Activated naive CD4-positive, alpha-beta T cell treated with anti-CD3 and anti-CD28 coated beads, Interleukin-2, amount 50 U/mL, for 16 hours (primary cell): ENCODE measurements at places on chromosomes 11 and 22.
A peak's percentile ranks its signal among the peaks of the same experiment; 100 is the strongest.

DNA sequence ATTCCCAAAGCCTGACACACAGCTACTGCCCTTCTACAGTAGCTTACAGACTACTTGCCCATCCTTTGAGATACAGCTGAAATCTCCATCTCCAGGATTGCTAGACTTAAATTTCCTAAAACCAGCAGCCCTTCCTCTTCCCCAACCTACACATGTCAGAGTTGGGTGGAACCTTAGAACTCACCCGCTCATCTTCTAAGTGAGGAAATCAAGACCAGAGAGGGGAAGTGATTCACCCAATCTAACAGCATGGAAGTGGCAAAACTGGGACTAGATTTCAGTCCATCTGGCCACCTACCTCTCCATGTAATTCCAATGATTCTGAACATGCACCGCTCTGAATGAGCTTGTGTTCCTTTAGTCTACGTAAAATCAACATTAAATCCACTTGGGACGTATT is 1.0 kb upstream of the TMEM86A start:
- DNase-seq: no peak

DNA sequence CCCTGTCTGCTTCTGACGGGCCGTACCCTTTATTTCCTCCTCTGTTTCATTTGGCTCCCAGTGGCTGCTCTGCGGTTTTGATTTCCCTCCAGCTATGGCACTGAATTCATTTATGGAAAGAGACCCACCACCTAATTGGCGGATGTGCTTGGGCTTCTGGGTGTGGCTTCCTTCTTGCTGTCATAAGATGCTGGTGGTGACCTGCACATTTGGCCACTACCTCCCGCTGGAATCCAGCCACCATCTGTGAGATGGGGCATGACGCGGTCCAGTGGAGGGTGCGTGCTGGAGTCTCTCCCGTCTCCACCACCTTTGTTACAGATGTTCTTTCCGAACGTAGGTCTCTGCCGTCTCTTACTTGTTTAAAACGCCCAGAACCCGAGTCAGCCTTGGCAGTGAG is 47.7 kb upstream of the FADD start:
- DNase-seq: no peak

GRCh38 chr22:36700711-36701670 is 2.6 kb downstream of the CACNG2 start:
- DNase-seq: no peak

GRCh38 chr22:46183733-46184132 is 33.4 kb downstream of the PPARA start:
- no peak for DNase-seq

GRCh38 chr11:124944565-124944964 is 8.7 kb upstream of the HEPACAM start:
- no peak for DNase-seq

GRCh38 chr11:19342036-19342435 is 101.3 kb upstream of the E2F8 start:
- DNase-seq: no peak

DNA sequence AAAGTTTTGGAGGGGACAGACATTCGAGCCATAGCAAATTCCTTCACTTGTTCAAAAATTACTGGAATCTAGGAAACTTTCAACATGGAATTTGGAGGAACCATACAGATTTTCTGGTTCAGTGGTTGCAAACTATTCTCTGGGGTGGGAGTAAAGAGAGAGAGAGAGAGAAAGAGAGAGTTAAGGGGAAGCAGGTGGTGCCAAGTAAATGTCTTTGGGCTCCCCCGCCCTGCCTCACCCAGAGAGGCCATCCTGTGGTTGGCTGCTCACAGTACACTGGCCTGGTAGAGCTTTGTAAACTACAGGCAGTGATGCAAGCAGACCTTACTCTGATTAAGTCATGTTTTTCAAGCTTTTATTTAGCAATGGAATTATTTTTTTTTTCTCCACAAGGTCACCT is 82.6 kb downstream of the ADAMTS15 start:
- DNase-seq: no peak

GRCh38 chr11:45156741-45157140 is 10.3 kb downstream of the PRDM11 start:
- DNase-seq: no peak

DNA sequence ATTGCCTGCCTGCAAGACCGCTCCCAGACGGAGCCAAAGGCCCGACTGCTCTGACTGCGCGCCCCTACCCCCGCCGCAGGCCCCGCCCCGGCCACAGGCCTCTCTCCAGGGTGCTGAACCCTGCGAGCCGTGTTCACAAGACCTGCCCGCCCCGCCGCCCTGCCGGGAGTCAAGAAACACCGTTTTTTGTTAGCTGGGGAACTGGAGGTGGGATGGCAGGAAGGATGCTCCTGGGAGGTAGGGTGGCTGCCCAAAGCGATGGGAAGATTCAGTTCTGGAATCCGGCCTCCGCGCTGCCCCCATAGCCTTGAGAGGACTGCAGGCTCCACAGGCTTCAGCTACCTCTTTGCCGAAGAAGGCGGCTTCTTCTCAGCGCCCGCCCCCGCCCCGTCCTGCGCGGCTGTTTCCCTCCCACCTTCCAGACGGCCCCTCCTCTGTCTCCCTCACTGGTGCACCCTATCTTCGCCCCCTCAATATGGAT is 2.7 kb upstream of the PDE2A start:
- peak; percentile 80 for DNase-seq

DNA sequence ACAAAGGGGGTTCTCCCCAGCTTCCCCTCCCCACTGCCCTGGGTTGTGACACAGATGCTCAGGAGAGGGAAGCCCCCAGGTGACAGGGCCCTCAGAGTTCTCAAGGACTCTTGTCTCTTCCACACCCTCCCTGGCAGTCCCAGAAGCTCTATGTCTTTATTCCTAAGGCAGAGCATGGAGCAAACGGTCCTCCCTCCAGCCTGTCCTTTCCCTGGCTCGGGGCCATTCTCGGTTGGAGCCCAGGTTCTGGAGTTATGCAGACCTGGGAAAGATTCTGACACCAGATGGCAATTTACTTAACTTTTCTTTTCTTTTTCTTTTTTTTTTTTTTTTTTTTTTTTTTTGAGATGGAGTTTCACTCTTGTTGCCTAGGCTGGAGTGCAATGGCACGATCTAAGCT is 186.6 kb downstream of the CEP164 start:
- no peak for DNase-seq

DNA sequence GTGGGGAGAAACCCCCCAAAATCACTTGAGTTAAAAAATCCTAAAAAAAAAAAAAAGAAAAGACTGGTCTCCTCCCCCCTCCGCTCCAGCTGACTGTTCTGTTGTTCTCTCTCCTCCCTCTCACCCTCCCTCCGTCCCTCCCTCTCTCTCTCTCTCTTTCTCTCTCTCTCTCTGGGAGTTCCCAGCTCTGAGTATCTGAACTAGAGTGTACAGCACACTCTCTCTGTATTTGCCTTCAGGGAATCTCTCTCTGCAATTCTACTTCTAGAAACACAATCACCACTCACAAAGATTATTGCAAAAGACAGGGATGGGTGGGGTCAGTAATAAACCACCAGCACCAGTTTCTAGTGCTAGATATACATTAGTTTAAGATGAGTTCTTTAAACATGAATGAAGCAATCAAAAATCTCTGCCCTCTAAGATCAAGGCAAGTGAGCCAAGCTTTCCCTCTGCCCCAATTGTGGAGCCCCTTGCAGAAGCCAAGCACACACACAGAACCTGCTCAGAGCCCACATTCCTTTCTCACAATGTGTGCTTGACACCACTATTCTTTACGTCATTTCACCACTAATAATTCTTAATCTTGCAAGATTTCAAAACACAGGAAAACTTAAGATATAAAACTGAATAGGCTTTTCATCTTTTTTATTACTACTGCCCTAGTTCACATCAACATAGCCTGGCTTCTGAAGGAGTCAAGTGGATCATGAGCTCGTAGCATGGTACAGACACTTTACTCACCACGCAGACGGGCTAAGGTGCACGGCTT is 133.5 kb downstream of the RBFOX2 start:
- DNase-seq: no peak

DNA sequence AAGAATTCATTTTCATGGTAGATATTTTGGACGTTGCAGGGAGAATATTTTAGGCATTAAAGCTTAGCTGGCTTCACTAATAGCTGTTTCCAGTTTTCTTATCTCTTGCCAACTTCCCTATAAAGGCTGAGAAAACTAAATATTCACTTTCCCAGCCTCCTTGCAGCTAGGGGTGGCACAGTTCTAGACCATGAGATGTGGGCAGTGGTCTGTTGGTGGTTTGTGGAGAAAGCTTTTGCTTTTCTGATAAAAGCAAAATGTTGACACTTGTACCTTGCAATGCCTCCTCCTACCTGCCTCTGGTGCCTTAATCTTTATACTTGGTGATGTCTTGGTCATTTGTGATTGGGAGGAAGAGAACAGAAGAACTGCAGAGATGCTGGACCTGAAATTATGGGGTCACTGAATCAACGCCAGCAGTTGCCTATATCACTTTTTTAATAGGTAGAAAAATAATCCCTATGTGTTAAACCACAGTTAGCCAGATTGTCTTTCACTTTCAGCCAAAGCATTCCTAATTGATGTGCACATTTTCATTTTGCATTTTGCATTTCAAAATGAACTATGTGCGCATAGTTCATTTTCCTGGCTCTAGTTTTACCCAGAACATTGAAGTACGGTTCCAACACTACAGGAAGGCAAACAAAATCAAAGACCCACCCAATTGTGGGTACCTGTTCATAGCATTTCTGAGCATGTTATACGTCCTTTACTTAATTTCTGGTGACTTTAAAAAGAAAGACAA is 24.9 kb upstream of the ABTB2 start:
- no peak for DNase-seq

DNA sequence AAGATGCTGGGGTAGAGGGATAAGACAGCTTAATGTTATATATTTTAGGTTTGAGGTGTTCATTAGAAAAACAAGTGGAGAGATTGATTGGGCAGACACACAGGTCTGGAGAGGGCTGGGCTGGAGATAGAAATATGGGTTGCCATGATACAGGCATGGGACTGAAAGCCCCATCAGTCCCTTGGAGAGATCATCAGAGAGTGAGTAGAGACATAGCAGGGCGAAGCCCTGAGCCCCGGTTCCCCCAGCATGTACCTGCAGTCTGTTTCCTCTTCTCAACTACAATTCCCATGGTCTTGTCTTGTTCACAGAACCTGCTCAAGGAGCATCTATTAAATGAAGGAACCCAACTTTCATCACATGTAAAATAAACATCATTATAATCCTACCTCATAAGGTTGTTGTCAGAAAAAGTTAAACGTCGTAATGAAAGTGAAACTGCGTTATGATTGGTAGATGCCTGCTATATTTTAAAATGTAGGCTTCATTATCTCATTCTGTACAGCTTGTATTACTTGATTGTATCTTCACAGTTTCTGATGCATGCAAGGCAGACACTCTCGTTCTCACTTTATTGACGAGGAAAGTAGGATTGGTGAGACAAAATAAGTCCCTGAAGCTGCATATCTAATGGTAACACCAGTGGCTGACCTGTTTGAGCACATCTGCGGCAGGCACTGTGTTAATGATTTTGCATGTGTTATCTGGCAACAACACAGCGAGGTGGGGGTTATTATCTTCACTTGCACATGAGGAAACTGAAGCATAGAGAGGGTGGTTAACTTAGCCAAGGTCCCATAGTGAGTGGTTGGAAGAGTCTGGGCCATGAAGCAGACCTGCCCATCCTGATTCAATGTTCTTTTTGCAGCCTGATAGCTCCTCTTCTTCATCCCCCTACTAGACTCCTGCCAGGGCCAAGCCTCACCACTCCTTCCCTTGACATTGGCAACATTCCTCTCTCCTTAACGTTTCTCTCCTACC is 63.5 kb downstream of the ENDOD1 start:
- DNase-seq: peak; percentile 21

DNA sequence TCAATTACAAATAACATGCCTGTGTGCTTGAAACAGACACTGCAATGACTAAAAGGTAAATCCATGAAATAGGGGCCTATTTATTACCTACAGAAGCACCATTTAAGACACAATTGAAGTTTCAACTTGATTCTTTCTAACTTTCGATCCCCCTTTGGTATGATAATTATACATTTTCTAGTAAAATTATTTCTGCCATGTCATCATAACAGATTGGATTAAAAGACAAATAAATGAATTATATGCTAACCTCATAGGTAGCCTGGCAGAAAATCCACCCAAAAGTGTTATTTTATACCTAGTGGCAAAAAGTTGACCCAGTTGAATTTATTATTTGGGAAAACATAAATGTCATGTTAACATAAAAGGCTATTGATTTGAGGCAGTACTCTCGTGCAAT is 241.1 kb downstream of the RAB38 start:
- DNase-seq: no peak

DNA sequence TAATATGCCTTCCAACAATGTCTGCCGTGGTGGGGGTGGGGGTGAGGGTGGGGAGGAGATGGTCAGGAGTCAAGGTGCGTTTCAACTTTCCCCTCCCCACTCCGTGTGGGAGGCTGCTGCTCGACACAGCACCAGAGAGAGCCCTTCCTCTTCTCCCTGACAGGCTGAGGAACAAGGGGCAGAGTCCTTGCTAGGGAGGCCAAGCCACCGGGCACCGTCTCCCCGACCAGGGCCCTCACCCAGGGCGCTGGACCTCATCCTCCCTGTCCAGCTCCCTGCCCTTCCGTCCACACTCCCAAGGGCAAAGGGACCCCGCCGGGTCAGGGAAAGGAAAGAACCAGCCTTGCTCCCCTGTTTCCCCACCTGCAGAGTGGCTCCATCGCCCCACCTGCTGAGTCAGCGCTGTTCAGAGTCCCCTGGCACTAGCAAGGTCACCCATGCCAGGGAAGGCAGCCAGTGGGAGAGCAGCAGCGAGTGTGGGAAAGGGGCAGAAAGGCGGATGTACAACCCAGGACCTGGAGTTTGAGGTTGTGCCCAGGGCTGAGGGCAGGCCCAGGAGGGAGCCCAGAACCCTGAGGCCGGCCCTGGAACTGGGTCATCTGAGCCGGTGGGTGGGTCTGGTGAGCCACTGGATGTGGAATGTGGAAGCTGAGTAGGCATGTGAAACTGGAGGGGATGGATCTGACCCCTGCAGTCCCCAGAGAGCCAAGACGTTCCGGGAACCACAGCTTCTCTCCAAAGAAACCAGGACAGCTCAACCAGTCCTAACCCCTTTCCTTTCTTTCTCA is 47.2 kb downstream of the BUD13 start:
- DNase-seq: no peak

GRCh38 chr22:44261164-44261860 is 51.4 kb downstream of the SHISAL1 start:
- DNase-seq: no peak

GRCh38 chr11:68064926-68065325 is 26.1 kb downstream of the TCIRG1 start:
- no peak for DNase-seq

GRCh38 chr11:2751523-2752203 is 51.9 kb upstream of the KCNQ1OT1 start:
- DNase-seq: no peak

DNA sequence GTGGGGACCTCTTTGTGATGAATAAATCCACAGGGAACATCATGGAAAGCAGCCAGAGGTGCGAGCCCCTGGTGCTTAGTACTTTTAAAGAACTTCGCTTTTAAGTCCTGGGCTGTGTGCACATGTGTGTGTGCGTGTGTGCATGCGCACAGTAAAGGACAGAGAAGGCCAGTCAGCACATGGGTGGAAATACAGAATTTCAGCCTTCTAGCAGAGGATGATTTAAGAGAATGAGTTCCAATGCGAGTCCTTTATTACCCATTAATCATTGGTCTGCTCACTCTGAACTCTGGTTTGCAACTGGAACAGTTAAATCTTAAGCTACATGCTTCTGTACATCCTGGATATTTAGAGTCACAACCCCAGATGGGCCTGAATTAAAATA is 18.9 kb downstream of the TEAD1 start:
- DNase-seq: no peak
